ENCODE measurements at places on chromosomes 7 and 10.

DNA sequence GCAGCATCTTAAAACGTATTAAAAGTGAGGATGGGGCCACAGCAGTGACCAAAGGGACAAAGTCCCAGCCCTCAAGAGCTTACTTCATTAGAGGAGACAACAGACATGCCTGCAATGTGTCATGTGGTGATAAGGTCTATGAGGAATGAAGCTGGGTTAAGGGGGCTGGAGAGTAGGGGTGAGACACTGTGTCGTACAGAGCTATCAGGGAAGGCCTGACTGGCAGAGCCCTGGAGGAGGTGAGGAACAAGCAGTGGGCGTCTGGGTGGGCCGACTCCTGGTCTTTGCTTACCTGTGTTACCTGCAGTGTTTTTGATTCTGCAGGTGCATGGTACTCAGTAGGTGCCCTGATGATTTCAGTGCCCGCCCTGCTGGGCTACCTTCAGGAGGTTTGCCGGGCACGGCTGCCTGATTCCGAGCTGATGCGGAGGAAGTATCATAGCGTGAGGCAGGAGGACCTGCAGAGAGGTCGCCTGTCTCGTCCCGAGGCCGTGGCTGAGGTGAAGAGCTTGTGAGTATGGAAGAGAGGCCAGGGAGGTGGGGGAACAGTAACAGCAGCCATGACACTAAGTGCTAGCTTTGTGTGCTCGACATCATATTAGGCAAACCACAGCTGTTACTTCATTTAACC is 7.6 kb downstream of the ZFYVE27 start:
- no peak for DNase-seq

- no peak for DNase-seq
Observed at GRCh38 chr10:81828251-81828650, 46.7 kb upstream of the NRG3 start.

GRCh38 chr7:131370523-131370968 is 42.9 kb downstream of the MKLN1 start:
- peak; percentile 25 for DNase-seq

GRCh38 chr7:141074162-141074991 is 513 bp downstream of the TMEM178B start:
- no peak for DNase-seq

GRCh38 chr7:100398239-100398638 is 25.0 kb downstream of the PILRA start:
- DNase-seq = no peak

GRCh38 chr7:122791959-122792545 is 89.3 kb upstream of the RNF148 start:
- no peak for DNase-seq

- no peak for DNase-seq
Observed at GRCh38 chr7:129741743-129742213, 130.3 kb downstream of the NRF1 start.

DNA sequence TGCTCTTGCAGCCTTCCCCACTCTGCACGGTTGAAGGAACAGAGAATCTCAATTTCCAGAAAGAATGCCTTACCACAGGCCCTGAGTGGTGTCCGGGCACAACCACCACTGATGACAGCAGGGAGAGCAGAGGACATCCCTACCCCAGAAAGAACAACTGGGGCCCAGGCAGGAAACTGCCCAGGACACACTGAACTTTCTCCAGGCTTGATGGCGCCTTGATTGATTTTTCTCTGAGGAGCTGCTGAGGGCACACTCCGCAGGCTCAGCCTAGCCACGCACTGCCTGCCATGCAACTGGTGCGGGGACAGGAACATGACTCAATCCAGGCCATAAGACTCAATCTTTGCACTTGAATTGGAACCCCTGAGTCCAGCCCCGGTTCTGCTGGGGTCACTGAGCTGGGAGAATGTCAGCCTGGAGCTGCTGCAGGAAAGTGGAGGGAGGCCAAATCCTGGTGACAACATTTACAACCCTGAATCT is 5.9 kb downstream of the AKR1B1 start:
- no peak for DNase-seq

DNA sequence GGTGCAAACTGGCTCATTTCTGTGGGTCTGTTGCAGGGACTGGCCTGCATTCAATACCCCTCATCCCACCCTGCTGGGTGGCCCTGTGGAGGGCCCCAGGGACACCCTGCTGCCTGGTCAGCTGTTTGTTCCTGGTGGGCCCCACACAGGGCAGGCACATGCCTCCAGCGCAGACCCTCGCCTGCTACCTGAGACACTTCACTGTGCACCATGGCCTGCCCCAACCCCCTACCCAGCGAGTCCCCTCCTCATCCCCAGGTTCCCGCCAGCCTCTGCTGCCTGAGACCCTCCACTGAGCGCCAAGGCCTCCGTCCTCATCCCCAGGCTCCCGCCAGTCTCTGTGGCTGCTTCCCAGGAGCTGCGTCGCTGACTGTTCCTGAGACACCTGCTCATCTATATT is 16.8 kb downstream of the GPR146 start:
- DNase-seq = no peak

GRCh38 chr7:158040199-158040598 is 547.4 kb downstream of the PTPRN2 start:
- no peak for DNase-seq

DNA sequence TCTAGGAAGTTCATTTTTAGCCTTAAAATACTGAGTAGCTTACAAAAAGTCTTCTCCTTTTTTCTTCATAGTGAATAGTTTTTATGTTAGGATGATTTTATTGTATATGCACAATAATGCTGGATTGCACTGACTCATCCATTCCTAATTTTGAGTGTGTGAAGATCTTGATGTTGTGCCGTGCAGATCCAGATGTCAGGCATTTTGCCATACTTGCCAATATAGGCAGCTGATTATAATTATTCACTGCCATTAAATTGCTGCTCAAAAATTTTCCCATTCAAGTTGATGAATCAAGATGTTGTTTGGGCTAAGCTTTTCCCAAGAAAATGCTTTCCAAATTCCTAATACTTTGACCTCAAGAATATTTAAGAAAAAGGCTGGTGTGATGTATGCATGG is 218.3 kb downstream of the AHR start:
- DNase-seq = no peak

DNA sequence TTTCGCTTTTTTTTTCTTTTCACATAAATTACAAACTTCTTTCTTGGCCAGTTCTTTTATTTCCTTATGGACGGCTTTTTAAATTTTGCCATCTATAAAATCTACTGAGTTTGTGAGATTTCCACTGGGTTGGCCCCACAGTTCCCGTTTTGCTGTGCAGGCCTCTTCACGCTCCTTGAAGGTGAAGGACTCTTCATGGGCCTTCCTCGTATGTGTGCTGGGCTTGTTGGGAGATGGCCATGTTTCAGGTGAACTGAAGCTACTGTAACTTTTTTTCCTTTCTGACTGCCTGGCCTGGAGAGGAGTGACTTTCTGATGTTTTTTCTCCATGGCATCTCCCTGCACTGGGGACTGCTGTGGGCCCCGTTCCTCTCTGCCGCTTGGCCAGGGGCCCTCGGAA is 262.4 kb downstream of the COBL start:
- no peak for DNase-seq

- no peak for DNase-seq
Observed at GRCh38 chr10:28668363-28669226, 8.7 kb upstream of the BAMBI start.

- DNase-seq = no peak
Observed at GRCh38 chr10:76036111-76036940, 604.9 kb downstream of the LRMDA start.

DNA sequence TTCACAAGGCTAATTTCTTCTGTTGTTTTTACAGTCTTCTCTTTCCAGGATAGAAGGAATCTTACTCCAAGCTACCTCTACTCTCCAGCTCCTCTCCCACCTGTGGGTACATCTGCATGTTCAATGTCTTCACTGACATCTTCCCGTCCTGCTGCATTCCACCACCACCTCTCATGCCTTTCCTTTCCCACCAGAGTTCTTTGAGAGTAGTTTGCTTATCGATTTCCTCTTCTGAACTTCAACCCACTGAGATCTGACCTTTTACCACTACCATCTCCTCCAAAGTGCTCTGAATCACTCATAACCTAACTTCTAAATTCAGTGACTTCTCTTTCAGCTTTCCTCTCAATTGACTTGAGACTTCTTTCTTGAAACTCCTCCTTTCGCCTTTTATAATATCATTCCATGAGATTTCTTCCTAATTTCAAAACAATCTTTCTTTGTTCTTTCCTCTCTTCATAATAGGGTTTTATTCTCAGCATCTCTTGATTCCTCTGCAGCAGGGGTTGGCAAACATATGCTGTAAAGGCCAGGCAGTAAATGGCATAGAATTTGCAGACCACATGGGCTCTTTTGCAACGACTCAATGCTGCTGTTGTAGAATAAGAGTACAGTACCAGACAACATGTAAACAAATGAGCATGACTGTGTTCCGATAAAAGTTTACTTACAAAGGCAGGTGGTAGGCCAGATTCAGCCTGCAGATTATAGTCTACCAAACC is 22.1 kb downstream of the ACSL5 start:
- DNase-seq = no peak

DNA sequence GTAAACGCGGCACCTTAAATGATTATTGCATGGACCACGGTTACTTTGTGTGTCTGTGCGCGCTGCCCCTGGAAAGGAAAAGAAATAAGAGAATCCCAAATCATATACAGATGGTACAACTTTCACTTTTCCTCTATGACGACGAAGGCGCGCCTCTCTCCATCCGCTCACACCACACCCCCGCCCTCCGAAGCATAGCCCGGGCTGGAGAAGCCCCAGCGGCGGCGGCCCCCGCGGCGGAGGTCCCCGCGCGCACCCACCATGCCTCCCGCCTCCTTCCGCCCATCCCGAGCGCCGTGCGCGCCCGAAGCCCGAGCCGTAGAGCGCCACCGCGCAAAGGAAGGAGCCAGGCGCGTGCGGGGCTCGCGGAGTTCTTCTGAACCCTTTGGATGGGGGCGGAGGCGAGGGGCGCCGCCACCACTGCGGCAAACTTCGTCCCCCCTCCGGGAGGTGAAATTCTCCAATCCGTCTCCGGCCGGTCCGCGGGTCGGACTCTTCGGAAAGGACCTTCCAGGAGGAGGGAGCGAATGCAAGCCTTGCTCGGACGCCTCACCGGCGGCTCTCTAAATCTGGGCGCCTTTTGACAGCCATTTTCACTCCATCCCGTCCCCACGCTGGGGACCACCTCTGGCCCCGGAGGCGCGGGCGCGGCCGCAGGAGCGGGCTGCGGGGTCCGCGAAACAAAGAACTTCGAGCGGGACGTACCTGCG is 588 bp downstream of the GLI3 start:
- no peak for DNase-seq

GRCh38 chr10:14372606-14373005 is 41.9 kb upstream of the FRMD4A start:
- DNase-seq = no peak

- no peak for DNase-seq
Observed at GRCh38 chr10:84200537-84201243, 6.4 kb downstream of the CDHR1 start.

GRCh38 chr7:1944619-1945210 is 274.6 kb downstream of the ELFN1 start:
- no peak for DNase-seq

GRCh38 chr10:44998146-44998631 is 2.5 kb upstream of the ZNF22 start:
- no peak for DNase-seq

- DNase-seq = no peak
Observed at GRCh38 chr7:142094861-142095260, 16.7 kb upstream of the MGAM2 start.

DNA sequence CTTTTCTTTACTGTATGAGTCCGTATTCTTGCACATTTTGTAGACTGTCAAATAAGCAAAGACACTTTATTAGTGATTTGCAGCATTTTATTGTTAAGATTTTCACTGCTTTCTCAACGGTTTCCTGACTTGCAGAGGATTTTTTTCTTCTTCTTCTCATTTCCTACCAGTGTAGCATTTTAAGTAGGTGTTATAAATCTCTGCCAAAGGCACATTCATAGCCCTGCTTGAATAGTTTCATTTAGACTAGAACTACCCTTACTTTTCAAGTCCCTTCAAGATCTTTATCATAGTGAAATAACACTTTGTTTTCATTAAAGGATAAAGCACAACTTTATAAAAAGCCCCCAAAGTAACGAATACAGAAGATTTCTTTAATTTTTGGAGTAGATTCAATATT is 271.4 kb downstream of the TSPAN12 start:
- no peak for DNase-seq

GRCh38 chr10:118495499-118495898 is 99.9 kb downstream of the PRLHR start:
- DNase-seq = no peak

GRCh38 chr10:94677691-94678090 is 5.8 kb upstream of the CYP2C18 start:
- DNase-seq = no peak

- no peak for DNase-seq
Observed at GRCh38 chr10:12709521-12709963, 292.0 kb downstream of the CCDC3 start.

DNA sequence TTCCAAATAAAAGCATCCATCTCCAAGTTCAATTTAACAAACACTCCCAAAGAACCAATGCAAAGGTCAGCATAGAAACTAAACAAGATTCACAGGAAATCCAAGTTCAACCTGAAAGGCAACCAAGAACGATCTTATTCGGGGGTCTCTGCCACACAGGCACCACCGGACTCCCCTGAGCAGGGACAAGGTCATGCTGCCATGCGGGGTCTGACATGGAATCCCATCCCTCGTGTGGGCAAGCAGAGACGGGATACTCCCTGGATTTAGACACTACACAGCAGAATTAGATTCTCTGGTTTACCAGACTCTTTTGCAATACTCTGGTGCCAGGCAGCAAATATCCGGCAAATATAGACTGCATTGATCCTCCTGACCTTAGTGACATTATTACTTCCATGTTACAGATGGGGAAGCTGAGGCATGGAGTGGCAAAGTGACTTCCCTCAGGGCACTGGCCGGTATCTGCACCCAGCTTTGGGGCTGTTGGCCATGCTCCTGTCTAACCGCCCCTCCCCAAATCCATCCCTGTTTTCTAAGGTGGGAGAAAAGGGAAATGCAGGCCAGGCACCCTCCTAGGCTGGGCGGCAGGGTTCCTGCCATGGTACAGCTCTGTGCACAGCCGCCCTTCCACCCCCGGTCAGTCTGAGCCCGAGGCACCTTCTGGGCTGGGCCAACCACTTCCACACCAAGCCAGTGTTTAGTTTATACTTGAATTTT is 111.8 kb downstream of the VIPR2 start:
- no peak for DNase-seq

DNA sequence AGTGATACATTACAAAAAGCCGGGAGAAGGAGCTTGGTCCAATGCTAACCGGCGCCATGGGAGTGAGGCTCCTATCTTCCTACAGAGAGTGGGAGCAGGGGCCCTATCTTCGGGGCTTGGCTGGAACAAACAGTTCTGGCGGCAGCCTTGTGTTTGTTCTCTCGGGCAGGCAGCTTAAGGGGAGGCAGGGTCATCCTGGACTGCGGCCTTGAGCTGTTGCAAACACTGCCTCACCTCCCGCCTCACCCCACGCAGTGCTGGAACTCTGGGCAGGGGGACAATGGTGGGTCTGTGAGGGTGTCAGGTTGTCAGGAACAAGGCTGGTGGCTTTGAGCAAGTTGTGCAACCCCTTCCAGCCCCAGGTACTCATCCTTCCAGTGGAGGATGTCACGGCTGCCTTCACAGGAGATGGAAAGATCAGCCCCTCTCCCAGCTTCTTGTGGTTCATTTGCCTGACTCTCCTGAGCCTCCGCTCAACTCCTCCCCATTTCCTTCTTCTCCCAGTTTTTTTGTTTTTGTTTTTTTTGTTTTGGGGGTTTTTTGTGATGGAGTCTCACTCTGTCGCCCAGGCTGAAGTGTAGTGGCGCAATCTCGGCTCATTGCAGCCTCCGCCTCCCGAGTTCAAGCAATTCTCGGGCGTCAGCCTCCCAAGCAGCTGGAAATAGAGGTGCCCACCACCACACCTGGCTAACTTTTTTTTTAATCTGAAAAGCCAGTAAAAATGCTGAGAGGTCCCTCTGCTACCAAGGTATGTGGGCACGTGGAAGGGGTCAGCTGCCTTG is 57.4 kb downstream of the SPOCK2 start:
- no peak for DNase-seq
